ENCODE measurements at places on chromosomes 5 and 9.

DNA sequence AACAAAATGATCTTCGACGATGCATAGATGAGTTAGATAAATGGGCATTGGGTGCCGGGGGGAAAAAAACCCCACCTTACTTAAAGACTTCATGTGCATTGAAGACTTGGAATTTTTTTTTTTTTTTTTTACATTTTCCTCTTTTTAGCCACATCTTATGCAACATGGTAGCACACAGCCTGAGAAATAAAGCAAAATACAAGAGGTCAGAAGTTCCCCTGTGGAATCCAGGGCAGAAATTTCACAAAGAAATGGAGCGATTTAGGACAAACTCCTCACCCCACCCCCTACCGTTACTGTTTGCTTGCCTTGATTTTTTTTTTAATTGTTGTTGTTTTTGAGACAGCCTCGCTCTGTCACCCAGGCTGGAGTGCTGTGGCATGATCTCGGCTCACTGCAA, 153.2 kb downstream of the GOLPH3 start:
- no peak for DNase-seq

GRCh38 chr9:1025131-1025530, 25.0 kb upstream of the DMRT2 start:
- DNase-seq = no peak

DNA sequence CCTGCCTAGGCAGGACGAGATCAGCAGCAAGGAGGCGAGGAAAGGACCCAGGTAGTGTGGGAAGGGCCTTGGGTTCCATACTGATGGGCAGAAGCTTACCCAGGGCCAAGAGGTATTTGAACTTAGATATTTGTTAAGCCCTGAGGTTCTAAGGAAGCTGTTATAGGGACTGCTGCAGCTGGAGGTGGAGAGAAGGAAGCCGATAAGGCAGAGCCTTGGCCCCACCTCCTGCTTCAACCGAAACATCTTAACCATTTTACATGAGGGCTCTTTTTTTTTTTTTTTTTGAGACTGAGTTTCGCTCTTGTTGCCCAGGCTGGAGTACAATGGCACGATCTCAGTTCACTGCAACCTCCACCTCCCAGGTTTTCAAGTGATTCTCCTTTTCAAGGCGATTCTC, 8.6 kb upstream of the AQP3 start:
- no peak for DNase-seq

DNA sequence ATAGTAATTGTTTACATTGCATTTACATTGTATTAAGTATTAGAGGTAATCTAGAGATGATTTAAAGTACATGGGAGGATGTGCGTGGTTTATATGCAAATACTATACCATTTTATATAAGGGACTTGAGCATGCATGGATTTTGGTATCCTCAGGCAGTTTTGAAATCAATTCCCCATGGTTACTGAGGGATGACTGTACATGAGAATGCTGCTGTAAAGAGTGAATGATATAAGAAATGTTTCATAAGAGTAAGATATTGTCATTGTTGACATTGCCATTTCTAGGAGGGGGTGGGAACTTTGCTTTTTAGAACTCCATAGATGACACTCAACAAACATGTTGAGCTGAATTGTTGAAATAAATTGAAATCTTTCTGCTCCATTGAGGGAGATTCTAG, 185.0 kb downstream of the SEMA6A start:
- DNase-seq = no peak

DNA sequence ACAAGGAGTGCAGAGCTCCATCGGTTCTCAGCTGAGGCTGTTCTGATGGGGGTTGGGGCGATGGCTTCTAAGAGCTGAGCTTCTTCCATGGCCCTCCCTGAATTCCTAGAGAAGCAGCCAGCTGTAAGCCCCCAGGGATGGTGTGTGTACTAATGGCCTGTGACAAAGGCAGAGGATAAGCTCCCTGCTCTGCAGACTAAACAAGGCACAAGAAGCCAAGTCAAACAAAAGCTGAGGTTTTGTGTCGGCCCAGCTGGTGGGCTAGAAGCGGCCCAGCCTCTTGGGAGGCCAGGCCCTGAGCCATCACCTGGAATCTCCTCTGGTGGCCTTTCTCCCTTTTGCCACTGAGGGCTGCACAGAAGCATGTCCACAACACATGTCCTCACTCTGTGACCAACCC, 75.0 kb upstream of the XPA start:
- no peak for DNase-seq
